CD4-positive, alpha-beta T cell treated with Interleukin-10 for 1 hour (primary cell): ENCODE measurements at places on chromosomes 3 and 15.
A peak's percentile ranks its signal among the peaks of the same experiment; 100 is the strongest.

DNA sequence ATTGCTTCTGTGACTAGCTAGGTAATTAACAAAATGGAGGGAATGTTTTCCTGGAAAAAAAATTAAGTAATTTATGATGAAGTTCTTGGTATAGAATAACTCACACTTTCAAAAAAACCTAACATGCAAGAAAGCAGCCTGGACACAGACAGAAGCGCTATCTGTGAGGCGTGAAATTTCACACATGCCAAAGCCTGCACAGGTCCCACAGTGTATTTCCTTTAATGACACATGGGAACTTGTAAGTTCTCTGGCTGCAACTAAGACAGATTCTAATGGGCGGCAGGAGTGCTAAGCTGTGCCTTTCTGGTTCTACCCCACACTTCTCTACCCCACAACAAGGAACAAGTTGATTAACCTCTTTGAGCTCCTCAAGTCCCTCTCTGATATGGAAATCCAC lies 84.9 kb upstream of the NEO1 start:
- peak; percentile 12 for DNase-seq

DNA sequence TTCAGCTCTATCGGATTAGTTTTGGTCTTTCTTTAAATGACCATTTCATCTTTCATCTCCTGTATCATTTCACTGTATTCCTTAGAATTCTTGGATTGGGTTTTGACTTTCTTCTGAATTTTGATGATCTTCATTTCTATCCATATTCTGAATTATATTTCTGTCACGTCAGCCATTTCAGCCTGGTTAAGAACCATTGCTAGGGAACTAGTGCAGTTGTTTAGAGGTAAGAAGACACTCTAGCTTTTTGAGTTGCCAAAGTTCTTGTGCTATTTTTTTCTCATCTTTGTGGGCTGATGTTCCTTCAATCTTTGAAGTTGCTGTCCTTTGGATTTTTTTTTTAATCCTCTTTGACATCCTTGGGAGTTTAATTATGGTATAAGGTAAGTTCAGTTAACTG lies 54.6 kb downstream of the STRIT1 start:
- no peak for DNase-seq

GRCh38 chr3:4836516-4836915 lies 142.7 kb upstream of the BHLHE40 start:
- no peak for DNase-seq

GRCh38 chr3:169509780-169510692 lies 153.5 kb downstream of the MECOM start:
- no peak for DNase-seq

DNA sequence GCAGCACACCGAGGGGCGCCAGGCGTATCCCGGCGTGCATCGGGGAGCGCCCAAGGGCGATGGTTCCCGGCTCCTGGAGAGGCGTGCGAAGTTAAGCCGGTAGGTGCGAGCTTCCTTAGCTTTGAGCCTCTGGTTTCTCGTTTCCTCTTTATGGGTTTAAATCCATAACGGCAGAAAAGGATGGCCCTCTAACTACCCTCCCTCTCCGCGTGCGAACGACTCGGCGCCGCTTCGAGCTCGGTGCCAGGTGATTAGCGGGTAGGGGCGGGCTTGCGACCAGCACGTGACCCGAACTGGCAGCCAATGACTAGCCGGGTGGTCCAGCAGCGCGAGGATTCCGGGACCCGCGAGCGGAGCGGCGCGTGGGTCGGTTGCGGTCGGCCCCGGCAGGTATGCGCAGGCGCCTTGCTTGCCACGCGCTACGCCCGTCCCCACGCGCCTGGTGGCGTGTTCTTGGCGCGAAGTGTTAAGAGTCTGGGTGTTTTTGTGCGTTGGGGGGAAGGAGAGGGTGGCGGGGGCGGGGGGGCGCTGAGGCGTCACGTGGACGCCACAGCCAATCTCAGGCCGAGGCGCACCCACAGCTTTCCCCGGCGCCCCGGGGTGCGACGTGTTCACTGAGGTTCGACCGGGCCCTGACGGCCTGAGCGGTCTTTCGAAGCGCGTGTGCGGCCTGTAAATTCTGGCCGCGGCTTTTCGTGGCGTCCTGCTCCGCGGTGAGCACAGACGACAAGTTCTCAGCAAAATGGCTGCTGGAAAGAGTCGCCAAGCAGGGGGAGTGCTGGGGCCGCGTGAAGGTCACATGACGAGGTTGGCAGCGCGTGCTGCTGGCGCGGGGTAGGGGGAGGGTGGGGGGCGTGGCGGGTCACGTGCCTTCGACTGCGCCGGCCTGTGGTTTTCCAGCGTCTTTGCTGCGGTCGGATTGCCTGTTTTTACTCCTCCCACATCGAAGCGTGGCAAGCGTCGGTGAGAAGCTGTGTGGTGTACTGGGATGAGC lies 38.7 kb upstream of the MGA start:
- DNase-seq: peak; percentile 86

- DNase-seq: no peak
Observed at GRCh38 chr15:28896951-28897350, 11.2 kb downstream of the APBA2 start.

DNA sequence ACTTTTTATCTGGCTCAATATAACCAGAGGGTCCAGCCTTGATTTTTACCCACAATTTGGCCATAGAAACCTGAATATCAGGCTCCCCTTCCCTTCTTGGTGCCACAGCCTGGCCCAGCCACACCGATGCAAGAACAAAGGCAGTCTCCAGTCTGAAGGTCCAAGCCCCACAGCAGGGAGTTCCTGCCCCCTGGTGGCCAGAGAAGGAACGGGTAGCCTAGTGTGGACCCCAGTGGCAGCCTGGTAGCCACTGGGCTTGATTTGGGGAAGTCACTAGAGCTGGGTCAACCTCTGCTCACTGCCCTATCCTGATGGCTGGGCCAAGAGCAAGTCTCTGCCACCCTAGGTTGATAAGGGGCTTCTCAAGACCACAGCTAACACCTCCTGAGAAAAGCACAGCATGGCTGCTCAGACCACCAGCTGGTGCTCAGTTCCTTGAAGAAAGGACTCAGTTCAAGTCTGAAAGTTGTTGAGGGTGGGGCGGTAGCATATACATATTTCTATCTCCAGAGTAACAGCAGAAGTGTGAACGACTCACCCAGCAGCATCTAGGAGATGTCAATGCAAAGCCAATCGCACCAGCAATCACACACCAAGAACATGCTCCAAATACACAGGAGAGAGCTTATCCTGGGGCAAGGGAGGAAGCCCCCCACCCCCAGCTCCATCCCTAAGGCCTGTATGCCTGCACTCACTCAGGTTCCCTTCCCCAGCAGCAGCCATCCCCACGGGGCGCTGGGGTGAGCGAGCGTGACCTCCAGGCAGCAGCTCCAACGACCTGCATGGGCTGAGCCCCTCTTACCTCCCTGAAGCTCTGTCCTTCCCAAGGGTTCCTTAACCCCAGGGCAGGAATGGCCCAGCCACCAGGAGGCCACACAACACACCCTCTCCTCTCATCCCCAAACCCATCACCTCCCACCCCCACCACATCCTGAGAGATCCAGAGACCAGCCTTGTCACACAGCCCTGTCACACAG lies 7.6 kb downstream of the PFKFB4 start:
- peak; percentile 87 for DNase-seq

DNA sequence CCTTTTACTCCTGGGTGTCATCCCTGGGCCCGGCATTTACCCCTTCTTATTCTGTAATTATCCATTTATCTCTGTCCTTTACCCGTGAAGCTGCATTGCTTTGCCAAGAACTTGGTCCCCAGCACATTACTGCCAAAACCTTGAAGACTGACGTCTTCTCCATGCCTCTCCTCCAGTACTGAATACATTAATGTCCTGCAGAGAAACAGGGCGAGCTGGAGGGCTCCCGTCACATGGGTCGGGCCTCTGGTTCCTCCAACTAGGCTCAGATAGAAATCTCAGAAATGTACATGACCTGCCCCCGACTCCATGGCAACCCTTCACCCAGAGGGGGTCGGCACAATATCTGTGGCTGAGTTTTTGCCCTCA lies 445 bp downstream of the EFCAB12 start:
- DNase-seq: no peak

DNA sequence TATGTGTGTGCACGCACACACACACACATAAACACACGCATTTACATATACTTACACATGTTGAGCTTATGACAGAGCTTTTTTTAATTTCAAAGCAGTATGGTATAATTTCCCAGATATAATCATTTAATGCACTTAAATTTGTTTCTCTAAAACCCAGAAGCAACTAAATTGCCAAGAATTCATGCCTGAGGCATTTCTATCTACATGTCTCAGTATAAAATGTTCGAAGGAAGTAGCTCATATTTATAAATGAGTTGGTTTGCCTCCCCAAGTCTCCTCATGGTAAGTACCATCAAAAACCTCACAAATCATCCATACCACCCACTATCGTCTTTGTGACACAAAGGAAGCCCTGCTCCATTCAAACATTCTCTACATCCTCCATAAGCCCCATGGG lies 130.6 kb downstream of the RPL22L1 start:
- DNase-seq: no peak

DNA sequence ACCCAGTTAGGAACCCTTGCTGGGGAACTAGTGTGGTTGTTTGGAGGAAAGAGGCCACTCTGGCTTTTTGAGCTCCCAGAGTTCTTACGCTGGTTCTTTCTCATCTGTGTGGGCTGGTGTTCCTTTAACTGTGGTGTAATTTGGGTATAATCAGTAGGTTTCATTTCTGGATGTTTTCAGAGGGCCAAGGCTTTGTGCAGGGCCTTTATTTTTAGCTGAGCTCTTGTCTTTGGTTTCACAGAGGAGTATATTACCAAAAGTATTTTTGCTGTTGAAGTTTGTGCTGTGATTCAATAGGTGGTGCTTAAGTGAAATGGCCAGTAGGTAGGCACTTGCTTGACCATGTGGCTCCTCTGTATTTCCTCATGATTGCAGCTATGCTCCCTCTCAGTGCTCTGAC lies 357.9 kb downstream of the KCNH8 start:
- DNase-seq: no peak

GRCh38 chr15:35305946-35306345 lies 220.9 kb upstream of the NANOGP8 start:
- DNase-seq: no peak

GRCh38 chr15:97728791-97729190 lies 231.7 kb upstream of the ARRDC4 start:
- DNase-seq: no peak

- DNase-seq: no peak
Observed at GRCh38 chr15:41577863-41578735, 19.1 kb downstream of the TYRO3 start.

DNA sequence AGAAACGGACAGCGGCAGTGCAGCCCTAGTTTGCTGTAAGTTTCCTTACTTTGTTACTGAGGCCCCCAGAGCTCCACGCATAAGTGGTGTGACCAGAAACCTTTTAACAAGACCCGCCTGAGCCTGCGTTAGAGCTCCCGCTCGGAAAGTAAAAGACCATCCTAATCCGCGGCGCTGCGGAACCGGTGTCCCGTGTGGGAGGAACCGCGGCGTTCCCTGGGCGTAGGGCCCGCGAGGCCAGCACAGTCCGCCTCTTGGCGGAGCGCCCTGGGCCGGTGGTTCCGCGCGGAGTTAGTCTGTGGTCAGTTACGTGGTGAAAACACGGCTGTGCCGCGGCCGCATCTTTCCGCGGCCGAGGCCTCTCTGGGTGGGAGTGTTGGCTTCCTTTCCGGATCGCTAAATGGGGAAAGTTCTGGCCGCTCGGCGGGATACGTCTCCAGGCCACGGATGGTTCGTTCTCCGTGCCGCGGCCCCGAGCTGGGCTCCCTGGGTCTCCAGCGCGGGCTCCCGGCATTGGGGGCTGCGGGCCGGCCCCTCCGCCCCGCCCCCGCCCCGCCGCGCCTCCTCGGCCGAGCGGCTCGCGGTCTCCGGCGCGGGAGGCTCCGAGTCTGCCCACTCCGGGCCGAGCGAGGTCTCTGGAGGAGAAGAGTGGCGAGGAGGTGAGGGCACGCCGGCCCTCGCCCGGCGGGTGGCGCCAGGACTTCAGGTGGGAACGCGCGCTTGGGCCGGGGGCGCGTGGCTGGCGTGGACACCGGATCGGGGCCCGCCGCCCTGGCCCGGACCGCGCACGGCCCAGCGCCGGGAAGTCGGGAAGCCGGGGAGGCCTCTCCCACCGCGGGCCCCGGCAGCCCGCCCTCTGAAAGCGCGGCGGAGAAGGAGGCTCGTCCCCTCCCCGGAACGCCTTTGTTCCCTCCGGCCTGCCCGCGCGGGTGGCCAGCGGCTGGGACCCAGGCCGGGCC lies 754 bp downstream of the B3GNT5 start:
- DNase-seq: peak; percentile 27

GRCh38 chr3:172808969-172809546 lies 58.5 kb downstream of the ECT2 start:
- peak; percentile 34 for DNase-seq

DNA sequence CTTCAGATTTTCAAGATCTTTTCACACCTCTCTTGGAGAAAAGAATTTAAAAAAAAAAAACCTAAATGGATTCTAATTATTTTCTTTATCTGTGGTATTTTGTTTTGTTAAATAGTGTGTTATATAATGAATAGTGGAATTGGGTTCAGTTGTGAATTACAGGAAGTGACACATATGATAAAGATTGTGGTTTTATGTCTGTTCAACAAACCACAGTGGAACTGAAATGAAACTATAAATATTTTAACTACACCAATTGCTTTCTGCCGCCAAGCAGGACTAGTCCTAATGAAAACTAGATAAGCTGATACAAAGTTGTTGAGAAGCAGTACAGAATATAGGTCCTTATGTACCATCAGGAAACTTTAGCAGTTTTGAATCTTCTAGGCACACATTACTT lies 121.6 kb downstream of the UBE2E2 start:
- peak; percentile 4 for DNase-seq

- no peak for DNase-seq
Observed at GRCh38 chr3:38327335-38328009, 19.1 kb upstream of the XYLB start.

GRCh38 chr3:59885101-59885500 lies 835.3 kb upstream of the CFAP20DC start:
- no peak for DNase-seq

DNA sequence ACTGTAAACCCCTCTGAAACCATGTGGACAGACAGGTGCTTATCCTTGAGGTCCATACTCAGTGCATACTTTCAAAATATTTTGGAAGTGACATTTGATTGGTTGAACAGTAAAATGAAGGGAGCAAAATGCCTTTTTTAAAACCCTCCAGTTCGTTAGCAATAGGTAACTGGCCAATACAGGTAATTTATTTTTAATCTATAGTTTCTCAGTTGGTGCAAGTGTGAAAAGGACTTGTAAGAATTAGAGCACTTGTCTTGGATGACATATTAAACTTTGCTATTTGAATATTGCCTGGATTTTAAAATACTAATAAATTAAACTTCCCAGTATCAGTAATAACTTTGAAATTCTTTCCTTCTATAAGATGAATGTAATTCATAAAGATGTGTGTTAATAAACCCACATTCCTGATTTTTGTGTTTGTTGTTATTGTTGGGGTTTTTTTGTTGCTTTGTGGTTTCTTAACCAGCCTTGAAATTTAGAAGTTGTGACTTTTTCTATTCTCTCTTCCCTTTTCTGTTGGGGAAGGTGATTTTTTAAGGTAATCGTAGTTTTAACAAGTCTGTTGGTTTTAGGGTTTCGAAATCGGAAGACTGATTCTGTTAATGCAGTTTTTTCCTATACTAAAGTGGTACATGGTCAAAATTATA lies 90.0 kb downstream of the STT3B start:
- no peak for DNase-seq

DNA sequence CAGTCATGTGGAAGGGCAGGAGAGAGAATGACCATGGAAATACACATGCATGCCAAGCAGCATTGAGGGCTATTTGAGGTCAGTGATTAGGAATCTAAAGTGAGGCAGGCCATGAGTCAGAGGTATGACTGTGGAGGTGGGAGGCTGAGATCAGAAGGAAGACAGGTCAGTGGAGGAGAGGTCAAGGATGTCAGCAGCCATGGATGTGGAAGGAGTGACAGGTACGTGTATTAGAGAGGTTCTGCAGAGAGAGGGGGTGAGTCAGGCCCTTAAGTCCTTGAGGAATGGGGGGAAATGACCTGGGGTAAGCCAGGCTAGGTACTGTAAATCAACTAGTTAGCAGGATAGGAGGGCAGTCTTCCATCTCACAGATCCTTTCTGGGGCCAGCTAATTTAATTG lies 166.6 kb downstream of the ANO10 start:
- no peak for DNase-seq
